Stimulated activated CD4-positive, alpha-beta T cell treated with anti-CD3 and anti-CD28 coated beads, Interleukin-15, amount 100 ng/mL, for 24 hours (primary cell): ENCODE measurements at places on chromosomes 3 and 15.

DNA sequence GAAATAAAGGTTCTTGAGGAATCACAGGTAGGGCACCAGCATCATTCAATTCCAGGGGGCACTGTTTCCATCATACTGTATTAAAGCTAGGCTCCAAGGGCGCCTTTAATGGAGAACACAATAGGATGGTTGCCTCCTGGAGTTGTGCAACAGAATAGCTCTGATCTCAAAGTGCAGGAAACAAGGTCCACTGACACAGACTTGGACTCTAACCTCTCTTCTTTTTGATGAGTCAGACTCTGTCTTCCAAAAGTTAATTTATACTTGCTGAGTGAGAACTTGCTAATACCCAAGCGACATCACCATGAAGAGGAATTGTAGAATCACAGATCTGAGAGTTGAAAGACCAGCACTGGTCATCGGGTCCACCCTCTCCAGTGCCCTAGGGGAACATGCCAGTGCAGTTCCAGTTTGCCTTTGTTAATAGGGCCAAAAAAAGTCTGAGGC lies 94.4 kb upstream of the PHLDB2 start:
- no peak for DNase-seq

- no peak for DNase-seq
These were observed 126.4 kb downstream of the PTPRG start for GRCh38 chr3:61687663-61688306.

GRCh38 chr3:31571325-31571724 lies 38.6 kb downstream of the STT3B start:
- DNase-seq = no peak

DNA sequence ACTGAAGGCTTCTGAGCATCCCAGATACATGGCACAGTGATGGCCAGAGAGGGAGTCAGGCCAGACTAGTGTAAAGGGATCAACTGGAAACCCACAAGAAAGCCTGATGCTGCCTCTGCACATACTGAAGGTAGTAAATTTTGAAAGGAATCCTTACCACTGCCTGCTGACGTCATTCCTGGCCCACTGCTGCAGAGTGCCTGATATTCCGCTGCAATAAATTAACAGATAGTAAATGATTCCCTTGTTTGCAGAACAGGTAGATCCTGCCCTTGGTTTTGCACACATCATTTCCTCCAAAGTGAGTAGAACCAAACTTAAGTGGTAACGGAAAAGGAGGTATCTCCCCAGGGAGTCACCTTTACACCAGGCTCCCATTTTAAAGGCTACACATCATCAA lies 146.7 kb downstream of the FBN1 start:
- DNase-seq = no peak

DNA sequence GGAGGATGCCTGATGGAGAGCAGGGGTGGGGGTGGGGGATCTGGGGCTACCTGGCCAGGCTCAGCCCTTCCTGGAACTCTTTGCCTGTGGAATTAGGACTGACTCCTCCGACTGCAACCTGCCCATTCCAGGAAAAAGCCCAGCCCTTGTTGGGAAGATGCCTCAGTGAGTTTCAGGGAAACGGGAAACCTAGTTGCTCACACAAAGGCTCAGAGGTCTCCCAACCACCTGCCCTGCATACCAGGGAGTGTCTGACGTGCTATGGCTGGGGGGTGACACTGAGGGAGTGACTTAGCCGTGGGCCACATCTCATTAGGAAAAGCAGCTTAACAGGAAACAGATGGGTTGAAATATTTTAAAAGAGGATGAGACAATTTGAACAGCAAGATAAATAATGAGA lies 27.9 kb downstream of the CYP8B1 start:
- no peak for DNase-seq

GRCh38 chr3:36786921-36787890 lies 22.9 kb upstream of the DCLK3 start:
- no peak for DNase-seq

GRCh38 chr3:151216641-151217607 lies 13.9 kb upstream of the GPR171 start:
- DNase-seq = no peak

- DNase-seq = peak; percentile 8
These were observed 158.1 kb downstream of the DIPK2A start for GRCh38 chr3:144129536-144130214.

- DNase-seq = no peak
These were observed 23.8 kb upstream of the OXTR start for GRCh38 chr3:8793242-8793641.

DNA sequence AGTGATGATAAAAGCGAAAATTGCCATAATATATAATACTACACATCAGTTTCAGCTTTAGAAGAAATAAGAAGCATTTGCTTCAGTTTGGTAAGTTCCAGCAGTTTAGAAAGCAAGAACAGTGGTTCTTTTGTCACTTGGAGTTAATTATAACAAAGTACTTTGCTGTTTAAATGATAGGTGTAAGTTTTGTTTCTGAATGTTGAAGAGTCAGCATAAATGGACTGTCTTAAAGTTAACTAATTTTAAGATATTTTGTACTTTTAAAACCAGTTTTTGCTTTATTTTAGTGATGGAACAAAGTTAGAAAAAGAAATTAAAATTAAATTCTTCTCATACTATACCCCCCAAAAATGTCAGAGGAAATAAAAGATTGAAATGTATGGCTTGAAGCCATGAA lies 24.6 kb downstream of the CHCHD6 start:
- DNase-seq = no peak

DNA sequence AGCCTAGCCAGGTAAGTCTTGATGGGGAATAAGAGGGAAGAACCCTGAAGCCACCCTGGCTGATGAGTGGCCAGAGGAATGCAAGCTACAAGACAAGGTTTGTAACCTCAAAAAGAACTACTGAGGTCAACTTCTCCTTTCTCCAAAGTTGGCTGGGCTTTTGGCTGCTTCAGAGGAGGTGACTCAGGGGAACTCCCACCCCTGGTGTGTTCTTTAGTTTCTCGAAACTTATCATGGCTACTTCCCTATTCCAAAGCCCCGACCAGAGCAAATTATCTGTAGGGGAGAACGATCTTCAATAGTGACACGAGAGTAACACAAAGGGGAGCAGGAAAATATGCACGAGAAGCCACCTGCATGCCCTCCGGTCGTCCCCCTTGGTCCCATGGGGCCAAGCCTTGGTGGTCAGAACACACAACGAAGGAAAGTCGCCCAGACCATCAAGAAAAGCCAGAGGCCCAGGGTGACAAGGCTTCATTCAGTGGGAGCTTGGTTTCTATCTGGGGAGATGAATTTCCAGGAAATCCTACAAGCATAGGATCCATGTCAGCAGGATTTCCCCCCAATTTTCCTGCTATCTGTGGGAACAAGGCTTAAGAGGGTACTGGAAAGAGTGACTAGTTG lies 6.5 kb upstream of the BCL2A1 start:
- DNase-seq = no peak

GRCh38 chr3:65545429-65545828 lies 493.3 kb downstream of the MAGI1 start:
- DNase-seq = no peak

GRCh38 chr3:125219261-125219701 lies 6.7 kb upstream of the SLC12A8 start:
- no peak for DNase-seq

- no peak for DNase-seq
These were observed 14.8 kb downstream of the LOXL1 start for GRCh38 chr15:73941044-73941443.

DNA sequence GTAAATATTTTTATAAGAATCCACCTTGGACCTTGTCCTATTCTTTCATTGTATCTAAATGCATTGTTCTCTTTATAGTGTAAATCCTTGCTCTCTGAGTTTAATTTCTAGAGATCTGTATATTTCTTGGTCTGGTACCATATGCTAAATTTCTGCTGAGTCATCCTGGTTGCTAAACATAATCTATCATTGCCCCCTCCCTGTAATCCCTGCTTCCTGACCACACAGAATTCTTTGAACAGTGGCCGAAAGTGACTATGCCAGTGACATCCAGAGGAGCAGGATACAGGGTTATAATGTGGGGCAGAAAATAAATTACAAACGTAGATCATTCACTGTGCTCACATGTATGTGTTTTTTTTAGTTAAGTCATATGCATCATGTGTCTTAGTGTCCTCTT lies 143.1 kb downstream of the DIPK2A start:
- DNase-seq = no peak

- no peak for DNase-seq
These were observed 82.7 kb upstream of the TCF12 start for GRCh38 chr15:56835718-56836171.

DNA sequence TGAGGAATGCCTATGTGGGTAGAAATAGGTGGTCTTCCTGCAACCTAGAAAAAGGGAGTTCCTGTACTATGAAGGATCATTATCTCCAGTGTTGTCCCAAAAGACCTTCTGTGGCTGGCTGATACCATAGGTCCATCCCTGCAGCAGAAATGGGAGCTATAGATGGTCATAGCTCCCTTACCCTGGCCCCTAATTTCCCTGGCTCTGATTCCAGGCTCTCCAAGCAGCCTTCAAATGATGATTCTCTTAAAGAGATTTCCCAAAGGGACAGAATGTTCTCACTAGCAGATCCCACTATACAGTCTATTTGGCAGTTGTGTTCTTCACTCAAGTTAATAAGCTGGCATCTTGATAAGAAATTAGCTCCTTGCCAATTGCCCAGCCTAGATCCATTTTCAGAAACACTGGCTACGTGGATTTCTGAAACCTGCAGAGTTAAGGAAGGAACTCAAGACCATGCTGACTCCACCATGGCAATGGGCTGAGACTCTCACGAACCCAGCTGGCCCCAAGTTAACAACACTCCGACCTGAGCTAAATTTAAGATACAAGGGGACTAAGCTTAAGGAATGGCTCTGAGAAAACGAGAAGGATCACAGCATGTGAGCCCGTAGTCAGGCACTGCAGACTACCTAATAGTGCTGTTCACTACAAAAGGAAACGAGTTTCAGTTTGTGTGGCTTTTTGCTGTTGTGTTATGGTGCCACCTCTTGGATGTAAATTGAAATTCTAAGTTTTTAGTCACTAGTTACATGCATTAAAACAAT lies 11.4 kb downstream of the C15orf40 start:
- DNase-seq = peak; percentile 16

- DNase-seq = no peak
These were observed 343.4 kb upstream of the ARPP21 start for GRCh38 chr3:35295906-35296305.

GRCh38 chr3:38565339-38566214 lies 69.4 kb downstream of the EXOG start:
- DNase-seq = no peak

DNA sequence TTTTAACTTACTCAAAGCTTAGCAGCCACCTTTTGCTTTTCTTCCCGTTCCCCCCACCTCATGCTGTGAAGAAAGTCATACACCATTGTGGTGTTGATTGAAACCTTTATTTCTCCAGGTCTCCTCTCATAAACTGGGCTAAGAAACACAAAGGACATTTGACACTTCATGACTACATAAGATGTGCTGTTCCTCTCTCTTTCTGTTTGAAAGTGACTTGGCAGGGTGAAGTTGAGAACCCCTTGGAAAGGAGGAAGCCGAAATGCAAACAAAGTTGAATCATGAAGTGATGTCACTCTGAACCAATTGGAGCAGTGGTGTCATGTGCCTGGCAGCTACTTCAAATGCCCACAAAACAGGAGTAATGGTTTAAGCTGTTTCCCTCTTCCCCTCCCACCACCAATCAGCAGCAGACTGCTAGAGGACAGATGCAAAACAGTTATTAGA lies 174.7 kb downstream of the IGF1R start:
- DNase-seq = no peak

- no peak for DNase-seq
These were observed 89.7 kb upstream of the GK5 start for GRCh38 chr3:142315083-142315482.

GRCh38 chr3:60931452-60931851 lies 319.8 kb downstream of the FHIT start:
- DNase-seq = no peak

- no peak for DNase-seq
These were observed 870.3 kb downstream of the NAALADL2 start for GRCh38 chr3:175729466-175729865.

- DNase-seq = peak; percentile 34
These were observed 2.1 kb downstream of the SLC41A3 start for GRCh38 chr3:126081618-126082361.

GRCh38 chr15:67967871-67968431 lies 86.2 kb upstream of the PIAS1 start:
- peak; percentile 35 for DNase-seq

DNA sequence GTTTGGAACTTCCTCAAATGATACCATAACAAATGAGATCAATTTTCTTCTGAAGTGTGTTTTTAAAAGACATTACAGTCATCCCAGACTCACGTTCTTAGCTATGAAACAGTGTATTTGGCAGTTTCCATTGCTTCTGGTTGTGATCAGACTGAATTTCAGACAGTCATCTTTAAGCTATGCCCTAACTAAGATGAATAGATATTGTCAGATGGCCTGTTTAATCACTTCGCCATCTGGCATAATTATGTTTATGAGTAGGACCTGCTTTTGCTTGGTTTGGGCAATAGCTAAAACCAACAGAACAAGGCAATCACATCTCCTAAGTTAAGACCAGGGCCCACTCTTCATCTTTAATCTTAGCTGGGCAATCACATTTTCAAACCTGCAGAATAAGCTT lies 313.1 kb downstream of the SV2B start:
- DNase-seq = no peak

GRCh38 chr3:151345859-151346258 lies 16.5 kb upstream of the P2RY13 start:
- no peak for DNase-seq

DNA sequence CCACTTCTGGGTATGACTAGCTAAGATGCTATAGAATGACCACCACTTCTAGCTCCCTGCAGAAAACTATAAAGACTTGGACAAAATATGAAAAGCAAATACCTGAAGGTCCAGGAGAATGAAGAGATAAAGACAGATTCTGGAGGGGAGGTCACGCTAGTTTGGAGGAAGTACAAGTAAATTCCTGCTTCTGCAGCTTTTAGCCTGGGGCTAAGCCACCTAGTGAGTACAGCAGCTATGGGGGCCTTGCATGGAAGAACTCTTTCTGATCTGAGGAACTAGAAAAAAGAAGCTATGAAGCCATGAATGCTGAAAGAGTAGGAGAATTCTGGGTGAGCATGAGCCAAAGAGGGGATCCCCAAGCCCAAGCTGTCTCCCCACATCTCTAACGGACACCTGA lies 29.8 kb downstream of the NRG4 start:
- DNase-seq = no peak

GRCh38 chr3:189229196-189229828 lies 57.5 kb downstream of the TPRG1 start:
- no peak for DNase-seq

GRCh38 chr3:73727117-73727821 lies 102.5 kb upstream of the PDZRN3 start:
- no peak for DNase-seq
